NCI-H1105 treated with DMSO at 0.1 percent for 48 hours (cell line): ENCODE measurements at places on chromosomes 3 and 15.

DNA sequence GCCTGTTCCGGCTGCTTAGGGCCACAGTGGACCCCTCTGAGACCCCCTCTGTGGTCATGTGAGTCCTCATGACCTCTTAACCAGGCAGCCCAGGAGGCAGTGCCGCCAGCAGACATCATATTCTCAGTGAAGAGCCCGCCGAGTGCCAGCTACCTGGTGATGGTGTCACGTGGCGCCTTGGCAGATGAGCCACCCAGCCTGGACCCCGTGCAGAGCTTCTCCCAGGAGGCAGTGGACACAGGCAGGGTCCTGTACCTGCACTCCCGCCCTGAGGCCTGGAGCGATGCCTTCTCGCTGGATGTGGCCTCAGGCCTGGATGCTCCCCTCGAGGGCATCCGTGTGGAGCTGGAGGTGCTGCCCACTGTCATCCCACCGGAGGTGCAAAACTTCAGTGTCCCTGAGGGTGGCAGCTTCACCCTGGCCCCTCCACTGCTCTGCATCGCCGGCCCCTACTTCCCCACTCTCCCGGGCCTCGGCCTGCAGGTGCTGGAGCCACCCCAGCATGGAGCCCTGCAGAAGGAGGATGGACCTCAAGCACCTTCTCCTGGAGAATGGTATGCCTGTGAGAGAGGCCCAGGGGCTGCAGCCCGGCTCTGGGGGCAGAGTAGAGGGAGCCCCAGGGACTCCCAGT, 176.1 kb downstream of the TBC1D2B start:
- no peak for DNase-seq

GRCh38 chr3:11601446-11602238, 42.1 kb downstream of the VGLL4 start:
- no peak for DNase-seq

DNA sequence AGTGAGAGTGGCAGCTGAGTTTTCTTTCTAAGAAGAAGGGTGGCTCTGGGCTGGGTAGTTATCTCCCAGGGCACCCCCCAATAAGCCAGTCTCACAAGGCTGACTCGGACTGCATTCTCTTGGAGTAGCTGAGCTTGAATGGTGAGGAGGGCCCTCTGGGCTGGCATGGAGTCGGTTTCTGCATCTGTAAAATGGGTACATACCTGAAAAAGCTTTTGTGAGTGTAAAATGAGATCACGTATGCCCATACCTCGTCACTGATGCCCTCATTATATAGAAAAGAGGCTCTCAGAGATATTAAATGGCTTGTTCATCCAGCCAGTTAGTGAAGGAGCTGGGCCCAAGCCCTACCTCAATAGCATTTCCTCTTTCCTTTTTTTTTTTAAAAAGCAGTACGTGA, 41.2 kb downstream of the SMAD6 start:
- DNase-seq, result no peak

DNA sequence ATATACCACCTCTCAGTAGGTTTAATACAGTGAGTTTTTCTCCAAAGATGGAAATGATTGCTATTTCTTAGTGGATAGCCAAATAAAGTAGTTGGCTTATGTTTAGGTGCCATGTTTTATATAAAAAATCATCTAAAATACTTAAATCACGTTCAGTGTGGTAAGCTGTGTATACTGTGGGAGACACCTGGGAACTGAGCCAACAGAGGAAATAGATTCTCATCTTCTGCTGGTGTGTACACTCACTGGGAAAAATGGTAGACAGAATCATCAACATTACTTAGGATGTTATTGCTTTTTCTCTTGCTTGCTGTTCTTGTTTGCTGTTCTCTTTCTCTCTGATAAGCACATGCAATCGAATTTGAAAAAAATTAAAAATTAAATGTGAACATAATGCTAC, 112.6 kb upstream of the MB21D2 start:
- peak; percentile 86 for DNase-seq

GRCh38 chr15:84731774-84732173, 15.8 kb upstream of the SEC11A start:
- no peak for DNase-seq

DNA sequence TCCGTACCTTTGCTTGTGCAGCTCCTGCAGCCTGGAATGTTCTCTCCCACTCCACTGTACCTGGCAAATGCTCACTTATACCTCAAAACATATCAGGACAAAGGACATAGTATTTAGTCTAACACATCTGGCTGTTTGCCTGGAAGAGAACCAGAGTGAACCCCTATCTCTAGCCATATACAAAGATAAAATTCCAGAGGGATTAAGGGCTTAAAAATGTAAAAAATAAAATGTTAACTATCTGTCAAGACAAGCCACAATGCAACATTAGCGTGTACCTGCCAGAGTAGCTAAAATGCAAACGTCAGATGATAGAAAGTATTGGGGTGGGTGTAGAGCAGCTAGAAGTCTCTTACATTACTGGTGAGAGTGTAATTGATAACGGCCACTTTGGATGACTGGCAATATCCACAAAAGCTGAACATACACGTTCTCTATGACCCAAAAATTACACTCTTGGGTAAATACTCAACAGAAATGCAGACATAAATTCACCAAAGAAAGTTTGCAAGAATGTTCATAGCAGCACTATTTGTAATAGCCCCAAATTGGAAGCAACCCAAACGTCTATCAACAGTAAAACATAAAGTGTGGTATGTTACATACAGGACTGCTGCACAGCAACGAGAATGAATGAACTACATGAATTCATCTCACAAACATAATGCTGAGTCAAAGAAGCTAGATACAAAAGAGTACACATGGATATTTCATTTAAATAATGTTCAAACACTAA, 18.2 kb upstream of the ADPGK start:
- no peak for DNase-seq

DNA sequence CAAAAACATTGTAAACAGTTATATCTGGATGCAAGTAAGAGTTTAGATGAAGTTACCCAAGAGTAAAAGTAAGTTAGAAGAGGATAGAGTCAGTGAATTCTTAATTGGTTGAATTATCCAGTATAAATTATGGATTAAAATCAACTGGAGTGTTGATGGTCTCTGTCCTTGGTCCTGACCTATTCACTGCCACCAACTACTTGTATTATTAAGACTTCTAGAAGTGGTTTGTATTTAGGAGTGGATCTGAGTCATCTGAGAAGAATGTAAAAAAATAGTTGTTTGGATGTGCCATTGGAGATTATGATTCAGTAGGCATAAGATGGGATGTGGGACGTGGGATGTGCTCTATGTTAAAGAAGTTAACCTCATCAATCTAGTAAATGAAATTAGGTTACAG, 86.4 kb downstream of the SYNPR start:
- no peak for DNase-seq

- DNase-seq, result no peak
Measured at GRCh38 chr3:49020330-49021212, 1.4 kb upstream of the NDUFAF3 start.

DNA sequence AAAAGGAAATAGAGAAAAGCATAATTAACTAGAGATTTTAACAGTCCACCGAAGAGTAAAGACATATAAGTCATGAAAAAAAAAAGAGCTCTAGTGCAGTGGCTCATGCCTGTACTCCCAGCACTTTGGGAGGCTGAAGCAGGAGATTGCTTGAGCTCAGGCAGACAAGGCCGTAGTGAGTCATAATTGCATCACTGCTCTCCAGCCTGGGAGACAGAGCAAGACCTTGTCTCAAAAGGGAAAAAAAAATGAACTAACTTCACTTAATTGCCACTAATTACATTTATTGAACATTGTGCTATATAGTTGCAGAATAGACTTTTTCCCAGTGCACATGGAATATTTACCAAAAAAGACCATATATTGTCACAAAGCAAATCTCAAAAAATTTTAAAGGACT, 221.8 kb downstream of the CBLB start:
- DNase-seq, result peak; percentile 9

DNA sequence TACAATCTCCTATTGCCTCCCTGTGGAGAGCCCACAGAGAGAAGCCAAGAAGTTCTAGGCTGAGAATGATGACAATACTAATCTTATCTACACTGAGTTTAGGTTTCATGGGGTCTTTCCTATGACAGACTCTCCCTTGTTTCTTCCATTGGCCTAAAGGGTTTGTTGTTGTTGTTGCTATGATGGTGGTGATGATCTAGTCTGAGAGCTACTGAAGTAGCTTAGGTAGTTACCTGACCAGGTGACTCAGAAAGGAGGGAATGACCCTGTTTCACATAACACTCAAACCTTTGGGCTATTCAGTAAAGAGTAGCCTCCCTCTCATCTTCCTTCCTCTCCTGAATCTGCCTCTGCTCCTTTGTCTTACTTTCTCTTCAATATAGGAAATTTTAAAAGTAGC, 170.2 kb downstream of the GMNC start:
- no peak for DNase-seq

DNA sequence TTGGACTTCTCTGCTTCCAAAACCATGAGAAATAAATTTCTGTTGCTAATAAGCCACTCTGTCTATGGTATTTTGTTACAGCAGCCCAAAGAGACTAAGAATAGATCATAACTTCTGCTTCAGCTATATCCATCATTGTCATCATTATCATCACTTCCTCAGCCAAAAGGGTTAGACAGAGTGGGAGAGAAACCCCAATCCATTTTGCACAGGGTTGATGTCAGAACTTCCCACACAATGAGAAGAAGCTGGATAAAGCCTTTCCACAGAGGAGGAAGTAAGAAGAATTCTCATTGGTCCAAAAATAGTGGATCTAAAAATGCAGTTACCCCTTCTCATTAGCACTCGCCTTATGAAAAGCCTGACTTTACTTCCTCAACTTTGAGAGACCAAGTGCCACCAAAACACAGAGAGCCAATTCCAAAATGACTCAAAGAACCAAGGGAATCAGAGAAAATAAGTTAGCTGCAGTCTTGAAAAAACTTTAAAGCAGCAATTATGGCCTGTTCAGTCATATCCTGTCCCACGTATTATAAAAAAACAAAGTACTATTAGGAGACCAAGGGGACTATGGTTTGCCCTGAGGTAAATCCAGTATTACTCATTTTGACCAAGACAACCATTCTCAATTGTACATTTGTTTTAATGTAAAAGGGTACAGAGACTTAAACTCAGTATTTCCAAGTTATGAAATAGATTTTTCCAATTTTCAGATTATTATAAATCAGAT, 80.2 kb downstream of the WNT5A start:
- DNase-seq, result no peak

DNA sequence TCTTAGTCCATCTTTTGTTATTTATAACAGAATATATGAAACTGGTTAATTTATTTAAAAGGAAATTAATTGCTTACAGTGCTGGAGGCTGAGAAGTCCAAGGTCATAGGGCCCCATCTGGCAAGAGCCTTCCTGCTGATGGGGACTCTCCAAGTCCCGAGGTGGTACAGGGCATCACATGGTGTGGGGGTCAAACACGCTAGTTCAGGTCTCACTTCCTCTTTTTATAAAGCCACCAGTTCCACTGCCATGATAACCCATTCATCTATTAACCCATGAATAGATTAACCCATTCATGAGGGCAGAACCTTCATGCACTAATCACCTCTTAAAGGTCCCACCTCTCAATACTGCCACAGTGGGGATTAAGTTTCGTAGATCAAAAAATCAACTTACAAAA, 659.3 kb downstream of the NAALADL2 start:
- DNase-seq, result no peak

- no peak for DNase-seq
Measured at GRCh38 chr3:54360320-54360719, 238.0 kb downstream of the CACNA2D3 start.

DNA sequence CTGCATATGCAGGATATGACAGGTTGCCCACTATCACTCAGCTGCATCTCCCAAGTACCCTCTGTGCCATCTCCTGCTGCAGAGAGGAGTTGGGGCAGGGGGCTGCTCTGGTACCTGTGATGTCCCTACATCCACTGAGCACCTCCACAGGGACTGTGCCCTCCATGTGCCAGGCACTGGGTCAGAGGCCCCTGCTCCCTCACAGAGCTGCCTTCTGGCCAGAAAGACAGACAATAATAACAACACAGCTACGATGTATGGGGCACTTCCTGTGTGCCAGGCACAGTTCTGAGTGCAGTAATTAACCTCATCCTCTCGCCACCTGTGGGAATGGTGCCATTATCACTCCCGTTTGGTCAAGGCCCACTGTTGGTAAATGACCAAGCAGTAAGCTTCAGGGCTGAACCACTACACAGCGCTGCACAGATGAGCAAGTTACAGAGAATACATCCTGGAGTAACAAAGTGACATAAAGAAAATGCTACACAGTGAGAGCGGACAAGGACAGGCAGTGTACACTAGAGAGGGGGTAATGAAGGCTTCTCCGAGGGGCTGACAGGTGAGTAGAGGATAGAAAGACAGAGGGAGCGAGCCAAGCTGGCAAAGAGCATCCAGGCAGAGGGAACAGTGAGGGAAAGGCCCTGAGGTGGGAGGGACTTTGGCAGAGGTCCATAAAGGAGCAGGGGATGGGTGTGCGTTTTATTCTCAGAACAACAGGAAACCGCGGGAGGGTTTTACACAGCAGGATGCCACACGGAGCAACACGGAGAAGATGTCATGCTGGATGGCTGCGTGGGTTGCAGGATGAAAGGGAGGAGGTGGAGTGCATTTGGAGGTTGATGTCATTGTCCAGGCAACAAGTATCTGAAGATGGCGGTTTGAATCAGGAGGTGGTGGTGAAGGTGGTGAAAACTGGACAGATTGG, 13.6 kb downstream of the WNT7A start:
- no peak for DNase-seq

- peak; percentile 30 for DNase-seq
Measured at GRCh38 chr3:123021996-123022510, 5.5 kb downstream of the SEMA5B start.

DNA sequence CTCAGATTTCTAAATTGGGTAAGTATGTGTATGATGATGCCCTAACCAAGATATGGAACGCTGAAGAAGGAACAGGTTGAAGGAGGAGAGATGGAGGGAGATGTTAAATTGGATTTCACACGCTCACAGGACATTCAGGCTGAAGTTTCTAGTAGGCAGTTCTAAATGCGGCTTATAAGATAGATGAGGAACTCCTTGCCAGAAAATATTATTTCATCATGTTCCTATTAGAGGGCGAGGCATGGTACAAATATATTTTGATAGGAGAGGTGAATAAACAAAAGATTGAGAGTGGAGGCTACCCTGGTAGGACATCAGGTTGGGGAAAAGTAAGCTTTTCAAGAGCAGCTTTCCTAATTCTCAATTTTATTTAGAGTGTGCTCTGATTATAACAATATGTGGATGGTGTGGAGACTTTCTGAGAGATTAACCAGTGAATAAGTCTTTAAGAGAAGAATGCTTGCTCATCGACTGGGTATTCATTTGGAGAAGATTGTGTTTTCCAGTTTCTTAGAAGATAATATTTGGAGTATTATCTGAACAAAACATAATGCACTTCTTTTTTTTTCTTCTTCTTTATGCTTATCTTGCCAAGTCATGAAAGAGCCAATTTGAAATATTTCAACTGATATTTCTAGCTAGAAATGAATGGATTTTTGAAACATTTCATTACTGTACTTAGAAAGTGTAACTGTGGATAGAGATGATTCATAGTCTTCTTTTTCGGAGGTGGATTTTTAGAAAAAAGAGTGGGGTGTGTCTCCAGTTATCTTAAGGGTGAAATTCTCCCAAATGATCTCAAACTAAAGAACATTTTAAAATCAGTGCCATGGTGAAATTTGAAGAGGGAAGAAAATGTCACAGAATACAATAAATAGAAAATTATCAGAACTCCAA, 88.5 kb downstream of the B3GALNT1 start:
- DNase-seq, result no peak
